ENCODE measurements at places on chromosomes 3 and 15.

DNA sequence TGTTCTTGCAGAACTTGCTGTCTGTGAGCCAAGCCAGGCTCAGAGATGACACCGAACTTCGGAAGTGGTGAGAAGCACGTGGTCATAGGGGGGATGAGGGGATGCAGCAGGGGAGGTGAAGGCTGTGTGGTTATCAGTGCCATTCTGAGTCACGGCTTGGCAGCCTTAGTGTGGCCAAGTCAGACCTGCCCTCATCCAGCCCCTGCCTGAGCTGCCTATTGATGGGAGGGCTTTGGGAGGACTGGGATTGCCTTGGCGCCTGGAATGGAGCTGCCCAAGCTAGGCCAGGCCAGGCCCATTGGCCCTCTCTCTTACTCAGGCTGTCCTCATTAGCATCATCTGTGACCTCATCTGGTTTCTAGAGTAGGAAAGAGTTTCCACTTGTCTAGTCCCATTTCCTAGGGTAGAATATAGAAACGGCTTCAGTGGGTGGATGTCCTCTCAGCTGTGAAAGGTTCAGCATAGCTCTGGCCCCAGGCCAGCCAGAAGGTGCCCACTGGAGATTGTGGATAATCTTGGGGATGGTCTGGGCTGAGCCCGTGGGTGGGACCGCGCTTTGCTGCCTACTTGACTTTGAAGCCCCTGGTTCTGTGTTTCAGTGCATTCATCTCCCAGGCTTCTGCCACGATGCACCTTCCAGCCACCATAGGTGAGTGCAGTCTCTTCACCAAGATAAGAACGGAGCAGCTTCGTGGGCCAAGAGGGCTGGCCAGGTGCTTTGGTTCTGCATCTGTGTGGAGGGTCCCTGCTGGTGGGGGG lies 7.2 kb downstream of the FAH start:
- no peak for DNase-seq

DNA sequence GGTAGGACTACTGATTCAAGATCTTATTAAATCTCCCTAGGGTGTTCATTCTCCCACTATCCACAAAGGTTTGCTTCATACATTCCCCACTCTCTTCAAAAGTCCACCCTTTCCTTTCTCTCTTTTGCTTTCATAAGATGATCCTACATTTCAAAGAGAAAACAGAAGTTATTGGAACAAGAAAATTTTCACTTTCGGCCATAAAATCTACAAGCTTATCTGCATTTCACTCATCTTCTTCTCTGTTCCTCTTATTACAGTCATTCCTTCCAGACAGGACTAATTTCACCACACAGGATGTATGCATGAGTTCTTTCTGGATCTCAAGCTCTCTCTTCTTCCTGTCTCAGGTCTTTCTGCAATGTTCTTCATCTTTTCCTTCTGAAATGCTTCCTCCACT lies 238.7 kb downstream of the ISL2 start:
- DNase-seq: no peak

- DNase-seq: no peak
Observed at GRCh38 chr3:16079519-16079918, 95.0 kb upstream of the GALNT15 start.

GRCh38 chr3:158403013-158403412 lies 168.0 kb upstream of the MLF1 start:
- no peak for DNase-seq

DNA sequence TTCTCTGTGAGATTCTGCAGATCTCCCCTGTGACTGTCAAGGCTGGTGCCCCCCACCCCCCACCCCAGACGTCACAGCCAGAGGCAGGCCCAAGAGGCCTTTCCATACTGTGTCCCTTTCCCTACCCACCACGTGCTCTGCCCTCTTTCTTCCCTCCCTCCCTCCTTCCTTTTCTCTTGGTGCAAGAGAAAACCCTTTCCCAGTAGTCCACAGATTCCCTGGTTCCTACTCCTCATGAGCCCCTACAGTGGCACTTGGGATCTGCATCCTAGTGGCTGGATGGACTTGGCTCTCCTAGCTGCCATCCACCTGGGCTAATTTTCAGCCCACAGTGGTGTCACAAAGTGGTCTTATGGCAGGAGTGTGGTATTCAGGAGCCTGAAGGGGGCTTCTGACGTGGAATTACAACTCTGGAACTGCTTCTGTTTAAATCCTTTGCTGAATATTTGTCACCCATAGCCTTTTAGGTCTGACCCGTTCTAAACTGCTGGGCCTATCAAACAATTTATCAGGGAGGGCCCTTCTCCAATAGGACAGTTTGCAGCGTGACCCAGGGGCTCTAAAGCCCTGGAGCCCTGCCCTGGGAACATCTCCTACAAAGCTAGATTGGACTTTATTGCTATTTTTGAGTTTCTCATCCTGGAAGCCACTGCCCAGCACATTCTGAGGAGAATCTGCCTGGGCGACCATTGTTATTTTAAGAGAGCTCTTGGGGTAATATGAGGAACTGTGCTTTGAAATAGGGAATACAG lies 35.3 kb downstream of the KLF13 start:
- no peak for DNase-seq

GRCh38 chr3:124636863-124637296 lies 93.4 kb upstream of the UMPS start:
- DNase-seq: no peak

GRCh38 chr15:49215768-49216739 lies 46.0 kb downstream of the GALK2 start:
- no peak for DNase-seq

- no peak for DNase-seq
Observed at GRCh38 chr15:85672332-85673084, 122.2 kb downstream of the KLHL25 start.

GRCh38 chr15:49135911-49136310 lies 19.5 kb downstream of the COPS2 start:
- no peak for DNase-seq

DNA sequence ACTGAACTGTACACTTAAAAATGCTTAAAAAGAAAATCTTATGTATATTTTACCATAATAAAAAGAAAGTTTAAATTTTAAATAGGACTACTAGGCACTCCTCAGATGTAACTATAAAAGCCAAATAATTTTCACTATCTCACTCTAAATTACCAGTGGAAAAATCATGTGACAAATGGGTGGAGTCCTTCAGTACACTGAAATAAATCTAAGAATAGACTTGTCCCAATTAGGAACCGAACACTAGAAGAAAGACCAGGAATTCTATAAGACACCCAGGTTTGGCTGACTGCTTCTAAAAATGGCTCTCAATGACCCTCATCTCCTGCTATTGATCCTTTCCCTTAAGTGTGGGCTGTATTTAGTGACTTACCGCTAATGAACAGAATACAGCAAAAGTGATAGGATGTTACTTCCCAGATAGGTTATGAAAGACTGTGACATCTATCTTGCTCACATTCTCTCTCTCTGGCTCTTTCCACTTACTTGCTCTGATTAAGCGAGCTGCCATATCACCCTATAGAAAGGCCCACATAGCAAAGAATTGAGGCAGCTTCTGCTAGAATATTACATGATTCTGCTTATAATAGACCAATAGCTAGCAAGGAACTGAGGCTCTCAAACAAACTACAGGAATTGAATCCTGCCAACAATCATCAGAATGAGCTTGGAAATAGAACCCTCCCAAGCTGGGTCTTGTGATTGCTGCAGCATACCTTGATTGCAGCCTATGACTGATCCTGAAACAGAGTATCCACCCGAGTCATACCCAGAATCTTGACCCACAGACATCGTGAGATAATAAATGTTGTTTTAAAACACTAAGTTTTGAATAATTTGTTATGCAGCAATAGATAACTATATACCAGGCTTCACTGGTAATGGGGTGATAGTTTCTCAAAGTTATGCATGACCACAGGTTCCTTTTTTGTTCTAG lies 16.9 kb downstream of the TTBK2 start:
- no peak for DNase-seq

DNA sequence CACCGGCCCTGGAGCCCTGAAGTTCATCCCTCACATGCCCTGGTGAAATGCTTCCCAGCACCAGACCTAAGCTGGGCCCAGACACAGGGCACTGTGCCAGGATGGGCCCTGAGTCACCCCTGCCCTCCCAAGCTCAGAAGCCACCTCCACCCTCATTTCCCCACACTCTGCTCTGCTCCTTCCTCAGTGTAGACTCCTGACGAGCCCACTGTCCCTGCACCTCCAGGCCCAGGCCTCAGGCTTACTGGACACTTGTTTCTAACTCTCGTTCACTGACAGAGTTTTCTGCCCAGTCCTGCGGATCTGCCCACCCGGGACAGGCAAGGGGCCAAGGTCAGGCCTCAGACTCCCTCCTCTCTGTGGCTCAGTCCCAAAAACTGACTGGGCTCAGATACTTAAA lies 112.6 kb upstream of the RNF7 start:
- DNase-seq: no peak

DNA sequence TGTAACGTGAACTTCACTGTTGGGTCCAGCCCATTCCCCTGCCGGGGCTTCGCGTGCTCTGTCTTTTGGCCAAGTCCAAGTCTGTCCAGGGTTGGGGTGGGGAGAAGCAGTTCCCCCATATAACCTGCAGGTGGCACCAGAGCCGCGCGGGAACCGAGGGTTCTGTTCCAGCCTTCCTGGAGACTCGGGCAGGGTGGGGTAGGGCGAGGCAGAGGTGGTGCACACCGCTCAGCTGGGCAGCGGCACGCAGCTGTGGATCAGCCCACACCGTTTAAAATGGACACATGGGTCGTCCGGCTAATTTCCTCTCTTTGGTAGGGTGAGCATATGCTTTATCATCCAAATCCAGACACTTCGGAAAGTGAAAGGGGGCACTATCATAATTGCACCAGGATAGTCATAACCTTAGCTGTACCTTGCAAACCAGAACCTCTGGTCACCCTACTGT lies 118.1 kb downstream of the TBC1D2B start:
- DNase-seq: peak; percentile 43

DNA sequence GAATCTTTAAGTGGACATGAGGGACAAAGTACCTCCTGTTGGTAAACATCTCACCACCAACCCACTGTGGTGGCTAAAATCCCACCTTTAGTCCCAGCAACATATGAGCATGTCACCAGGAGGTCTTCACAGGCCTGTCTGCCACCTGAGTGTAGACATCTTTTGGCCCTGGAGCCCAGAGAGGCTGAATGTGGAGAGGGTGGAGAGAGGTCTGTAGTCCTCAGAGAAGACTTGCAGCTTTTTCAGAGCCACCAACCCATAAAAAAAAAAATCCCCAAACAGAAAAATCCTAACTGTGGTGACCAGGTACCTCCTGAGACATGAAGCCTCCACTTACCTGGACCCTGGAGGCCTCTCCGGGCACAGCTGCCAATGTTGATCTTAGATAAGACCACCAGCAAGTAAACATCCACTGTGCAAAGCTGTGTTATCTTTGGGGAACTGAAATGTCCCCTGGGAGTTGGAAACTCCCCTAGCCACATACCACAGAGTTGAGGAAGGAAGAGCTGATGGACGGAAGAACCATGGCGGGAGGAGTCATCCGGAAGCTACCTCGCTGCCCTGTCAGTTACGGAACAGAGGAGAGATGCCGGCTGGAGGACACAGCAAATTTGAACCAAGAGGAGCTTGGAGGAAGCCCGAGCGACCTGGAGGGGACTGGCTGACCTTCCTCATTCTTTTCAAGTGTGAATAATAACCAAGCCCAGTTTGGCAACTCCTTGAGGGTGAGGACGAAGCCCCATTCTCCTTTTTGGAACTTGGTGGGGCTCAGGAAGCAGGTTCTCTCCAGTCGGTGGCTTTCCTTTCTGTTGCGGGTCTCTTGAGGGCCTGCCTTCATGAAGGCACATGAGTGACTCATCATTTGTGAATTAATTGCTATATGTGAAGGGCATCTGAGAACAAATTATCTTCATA lies at the start of gene GHRL:
TSS of gene GHRL (minus strand) at position 443 of the 915 bp plus-strand sequence. CDS start 2,767 bp downstream, outside the sequence.
- no peak for DNase-seq

- no peak for DNase-seq
Observed at GRCh38 chr3:11001020-11001657, 8.6 kb downstream of the SLC6A1 start.

DNA sequence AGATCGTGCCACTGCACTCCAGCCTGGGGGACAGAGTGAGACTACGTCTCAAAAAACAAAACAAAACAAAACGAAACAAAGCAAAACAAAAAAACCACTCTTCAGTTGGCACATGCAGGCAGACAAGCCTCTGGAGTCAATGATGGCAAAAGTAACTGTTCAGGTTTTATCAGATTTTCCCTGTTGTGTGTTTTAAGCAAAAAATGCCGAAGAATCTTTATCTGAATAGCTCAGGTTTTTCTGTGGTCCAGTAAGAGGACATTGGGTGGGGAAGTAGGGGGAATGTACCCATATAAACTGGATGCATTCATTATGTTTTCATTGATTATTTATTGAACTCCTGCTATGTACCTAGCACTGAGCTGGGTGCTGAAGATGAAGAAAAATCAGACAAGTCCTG lies 20.8 kb upstream of the BCL2A1 start:
- DNase-seq: no peak

DNA sequence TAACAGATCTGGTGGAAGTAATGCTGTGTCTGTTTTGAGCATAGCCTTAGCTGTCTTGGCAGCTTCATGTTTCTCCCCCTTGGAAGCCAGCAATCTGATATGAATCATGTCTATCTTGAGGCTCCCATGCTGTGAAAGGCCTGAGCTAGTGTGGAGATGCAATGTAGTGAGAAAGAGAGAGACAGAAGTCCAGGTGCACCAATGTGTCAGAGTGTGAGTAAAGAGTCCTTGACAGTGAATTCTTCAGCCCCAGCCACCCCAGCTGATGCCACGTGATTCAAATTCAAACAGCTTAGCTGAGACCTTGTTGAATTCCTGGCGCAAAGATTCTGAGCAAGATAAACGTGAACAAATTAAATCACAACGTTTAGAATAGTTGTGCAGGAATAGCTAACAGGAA lies 704.2 kb downstream of the EDEM1 start:
- no peak for DNase-seq

- DNase-seq: no peak
Observed at GRCh38 chr3:192901435-192901834, 16.2 kb downstream of the MB21D2 start.

DNA sequence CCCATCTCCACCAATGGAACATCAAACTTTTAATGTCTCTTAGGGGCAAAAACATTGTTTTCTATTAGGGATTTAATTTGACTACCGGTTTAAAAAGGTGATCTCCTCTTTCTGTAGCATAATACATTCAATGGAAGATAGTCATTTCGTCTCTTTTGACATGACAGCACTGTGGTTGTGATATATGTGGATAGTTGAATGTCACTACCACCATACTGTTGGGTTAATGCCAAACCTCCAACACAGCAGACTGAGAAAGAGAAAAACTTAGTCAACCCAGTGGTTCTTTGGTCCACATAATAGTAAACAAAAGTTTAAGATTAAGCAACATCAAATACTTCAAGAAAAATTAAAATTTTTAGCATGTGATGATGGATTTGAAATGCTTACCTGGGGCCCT lies 530.4 kb downstream of the AGBL1 start:
- no peak for DNase-seq

- DNase-seq: no peak
Observed at GRCh38 chr15:40437752-40438687, 2.7 kb upstream of the BAHD1 start.
